ENCODE measurements at places on chromosomes 2 and 18.

- DNase-seq: no peak
Observed at GRCh38 chr2:32189011-32189410, 23.3 kb downstream of the SLC30A6 start.

GRCh38 chr2:172461591-172462372 lies 34.4 kb downstream of the ITGA6 start:
- peak; percentile 60 for DNase-seq

- peak; percentile 74 for DNase-seq
Observed at GRCh38 chr2:218323526-218324472, 31.5 kb upstream of the TMBIM1 start.

GRCh38 chr2:238433941-238434845 lies 7.5 kb downstream of the ASB1 start:
- DNase-seq: no peak

GRCh38 chr2:205931388-205931787 lies 154.6 kb downstream of the INO80D start:
- DNase-seq: no peak

DNA sequence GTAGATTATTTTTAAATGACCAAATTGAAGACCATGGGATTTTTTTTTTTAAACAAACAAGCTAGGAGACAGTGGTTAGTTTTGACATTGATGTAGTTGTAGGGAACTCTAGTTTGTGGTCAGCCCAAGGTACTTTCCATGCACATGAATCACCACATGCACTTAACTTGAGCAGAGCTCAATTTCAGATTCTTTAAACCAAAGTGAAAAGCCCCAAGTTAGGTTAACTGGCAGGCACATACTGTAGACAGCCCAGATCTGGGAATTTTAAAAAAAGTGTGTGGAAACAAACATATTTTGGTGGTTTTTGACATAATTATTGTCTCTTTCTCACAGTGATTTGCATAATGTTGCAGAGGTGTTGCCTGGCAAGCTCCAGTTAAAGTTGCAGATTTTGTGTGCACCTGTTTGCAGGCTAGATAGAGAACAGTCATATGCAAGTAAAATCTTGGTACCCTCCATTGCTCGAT lies 88.4 kb downstream of the BCL2L11 start:
- peak; percentile 81 for DNase-seq

DNA sequence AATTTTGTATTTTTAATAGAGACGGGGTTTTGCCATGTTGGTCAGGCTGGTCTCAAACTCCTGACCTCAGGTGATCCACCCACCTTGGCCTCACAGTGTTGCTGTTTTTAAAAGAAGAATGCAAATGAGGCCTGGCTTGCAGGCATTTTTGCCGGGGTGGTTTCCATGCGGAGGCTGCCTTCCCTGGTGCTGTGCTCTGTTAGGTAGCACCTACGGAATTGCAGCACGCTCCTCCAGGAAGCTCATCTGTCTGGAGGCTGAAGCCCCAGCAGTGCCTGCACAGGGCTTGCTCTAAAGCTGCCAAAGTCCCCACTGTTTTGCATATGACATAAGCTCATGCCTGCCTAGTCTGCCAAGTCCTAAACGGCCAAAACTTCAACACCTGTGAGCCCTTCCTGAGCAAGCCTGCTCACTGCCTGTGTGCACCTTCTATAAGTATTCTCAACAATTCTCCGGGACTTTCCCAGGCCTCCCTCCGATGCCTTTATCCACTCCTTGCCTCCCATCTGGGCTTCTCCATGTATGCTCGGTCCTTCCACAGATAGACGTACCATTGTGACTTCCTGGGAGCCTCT lies 551.3 kb upstream of the RAB6C start:
- no peak for DNase-seq

DNA sequence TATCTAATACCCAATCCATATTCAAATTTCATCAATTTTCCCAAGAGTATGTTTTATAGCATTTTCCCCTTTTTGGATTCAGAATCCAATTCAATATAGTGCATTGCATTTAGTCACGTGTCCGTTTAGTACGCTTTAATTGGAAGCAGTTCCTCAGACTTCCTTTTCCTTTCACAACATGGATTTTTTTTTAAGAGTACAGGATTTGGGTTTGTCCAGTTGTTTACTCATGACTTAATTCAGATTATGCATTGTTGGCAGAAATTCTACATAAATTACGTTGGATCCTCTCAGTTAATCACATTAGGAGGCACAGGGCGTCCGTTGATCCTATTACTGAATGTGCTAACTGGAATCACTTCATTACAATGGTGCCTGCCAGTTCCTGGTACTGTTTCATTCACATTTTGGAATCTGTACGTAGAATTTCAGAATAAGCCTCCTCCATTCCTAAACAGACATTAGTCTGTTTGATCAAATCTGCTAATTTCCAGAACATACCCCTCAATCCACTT lies 70.0 kb upstream of the ATIC start:
- DNase-seq: no peak

- DNase-seq: no peak
Observed at GRCh38 chr2:10773821-10774341, 38.7 kb downstream of the PDIA6 start.

- no peak for DNase-seq
Observed at GRCh38 chr18:24656050-24656449, 195.6 kb downstream of the HRH4 start.

GRCh38 chr18:48164116-48164515 lies 233.7 kb upstream of the SMAD2 start:
- DNase-seq: no peak

GRCh38 chr2:38572167-38572566 lies 30.6 kb downstream of the HNRNPLL start:
- DNase-seq: peak; percentile 7

DNA sequence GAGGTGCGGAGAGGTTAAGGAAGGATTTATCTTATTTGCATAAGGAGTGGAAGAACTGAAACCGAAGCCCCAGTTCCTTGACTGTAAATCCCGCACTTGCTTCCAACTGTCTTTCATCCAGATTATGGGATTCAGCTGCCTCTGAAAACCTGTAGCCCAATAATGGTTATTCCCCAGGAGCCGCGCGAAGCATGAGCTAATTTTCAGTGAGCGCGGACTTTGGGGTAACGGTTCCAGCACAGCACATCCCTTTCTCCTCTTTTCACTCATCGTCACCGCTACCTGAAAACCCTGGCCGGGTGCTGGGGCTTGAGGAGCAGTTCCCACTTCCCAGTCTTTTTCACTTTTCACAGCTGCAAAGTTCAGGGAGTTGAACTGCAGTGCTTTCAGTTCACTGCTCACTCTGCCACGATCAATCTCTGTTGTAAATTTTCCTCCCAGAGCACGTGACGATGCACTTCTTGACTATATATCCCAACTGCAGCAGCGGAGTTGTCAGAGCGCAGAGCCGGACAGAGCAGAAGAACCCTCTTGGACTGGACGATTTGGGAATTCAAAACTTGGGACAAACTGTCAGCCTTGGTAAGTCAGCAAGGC lies at the start of gene KCNE4:
KCNE4 (plus strand) TSS at position 498 of the 597 bp plus-strand sequence. CDS start 641 bp downstream, outside the sequence.
- DNase-seq: peak; percentile 29

GRCh38 chr18:56672391-56672790 lies 21.2 kb downstream of the WDR7 start:
- no peak for DNase-seq

- DNase-seq: no peak
Observed at GRCh38 chr2:206328974-206329373, 54.5 kb downstream of the ZDBF2 start.

- DNase-seq: peak; percentile 92
Observed at GRCh38 chr18:58269931-58270330, 225.9 kb downstream of the NEDD4L start.

GRCh38 chr18:11113937-11114336 lies 35.4 kb downstream of the PIEZO2 start:
- DNase-seq: no peak

DNA sequence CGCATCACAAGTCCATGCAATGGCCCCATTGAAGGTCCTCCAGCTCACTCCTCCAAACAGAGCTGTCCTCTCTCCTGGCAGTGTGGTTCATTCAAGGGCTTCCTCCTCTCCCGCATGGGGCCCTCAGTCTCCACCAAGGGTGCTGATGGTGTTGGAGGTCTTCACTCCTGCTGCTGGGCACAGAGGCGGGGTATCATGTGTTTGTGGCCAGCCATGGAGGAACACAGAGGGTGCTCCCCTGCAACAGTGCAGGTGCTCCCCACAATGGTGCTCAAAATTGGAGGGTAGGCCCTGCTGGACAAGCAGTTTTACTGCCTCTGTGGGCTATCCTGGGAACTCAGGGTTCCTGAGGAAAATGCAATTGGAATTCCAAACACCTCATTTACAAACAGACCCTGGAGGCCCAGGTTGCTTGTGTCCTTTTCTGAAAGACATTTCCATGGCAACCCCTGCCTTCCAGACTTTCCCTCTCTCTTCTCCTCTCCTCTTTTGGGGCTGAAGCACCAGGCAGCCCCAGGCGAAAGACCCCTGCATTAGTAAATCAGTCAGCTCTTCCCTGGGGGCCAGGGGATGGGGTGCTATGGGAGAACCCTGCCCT lies 256.0 kb downstream of the HAUS1 start:
- DNase-seq: no peak

DNA sequence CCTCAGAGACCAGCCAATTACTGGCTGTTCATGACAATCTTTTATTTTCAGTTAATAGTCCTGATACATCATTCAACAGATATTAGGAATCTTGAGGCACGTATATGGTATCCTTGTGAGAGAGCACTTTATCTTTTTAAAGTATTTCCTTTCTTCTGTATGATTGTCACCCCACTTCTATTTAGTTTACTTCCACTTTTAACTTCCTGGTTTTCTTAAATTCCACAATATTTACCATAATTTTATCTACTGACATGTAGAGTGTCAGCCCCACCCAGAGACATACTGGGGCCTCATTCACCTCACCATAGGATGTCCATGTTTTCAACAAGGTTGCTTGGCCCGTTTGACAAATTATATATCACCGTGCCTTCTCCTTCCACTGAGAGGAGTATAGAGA lies 182.9 kb upstream of the ID2 start:
- DNase-seq: no peak

- DNase-seq: no peak
Observed at GRCh38 chr2:239647052-239647819, 246.4 kb upstream of the HDAC4 start.

GRCh38 chr18:9549405-9549804 lies 65.0 kb downstream of the PPP4R1 start:
- no peak for DNase-seq

DNA sequence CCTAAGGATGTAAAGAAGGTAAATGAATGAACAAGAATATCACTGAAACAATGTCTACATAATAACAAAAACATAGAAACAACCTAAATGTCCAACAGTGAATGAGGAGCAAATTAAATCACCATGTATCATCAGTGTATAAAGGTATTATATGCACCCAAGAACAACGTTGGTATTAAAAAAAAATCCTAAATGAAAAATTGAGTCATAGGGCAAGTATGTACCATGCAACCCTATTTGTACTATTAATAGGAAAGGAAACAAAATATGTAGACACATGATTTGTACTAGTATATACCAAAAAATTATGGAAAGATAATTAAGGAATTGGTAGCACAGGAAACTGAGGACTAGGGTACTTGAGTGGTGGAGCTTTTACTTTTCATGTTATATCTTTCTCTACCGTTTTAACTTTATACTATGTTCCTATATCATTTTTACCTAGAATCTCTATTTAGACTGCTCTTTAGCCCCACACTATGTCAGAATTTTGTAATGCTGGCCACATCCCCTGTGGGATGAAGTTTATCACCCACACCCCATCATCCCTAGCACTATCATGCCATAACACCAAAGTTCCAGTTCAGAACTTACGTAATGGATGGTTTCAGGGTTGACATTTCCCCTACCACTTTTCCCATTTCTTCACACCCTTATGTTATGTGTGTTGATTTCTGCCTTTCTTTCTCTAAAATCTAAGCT lies 25.6 kb downstream of the IKZF2 start:
- DNase-seq: no peak

- peak; percentile 12 for DNase-seq
Observed at GRCh38 chr2:234377761-234378391, 119.0 kb downstream of the ARL4C start.

DNA sequence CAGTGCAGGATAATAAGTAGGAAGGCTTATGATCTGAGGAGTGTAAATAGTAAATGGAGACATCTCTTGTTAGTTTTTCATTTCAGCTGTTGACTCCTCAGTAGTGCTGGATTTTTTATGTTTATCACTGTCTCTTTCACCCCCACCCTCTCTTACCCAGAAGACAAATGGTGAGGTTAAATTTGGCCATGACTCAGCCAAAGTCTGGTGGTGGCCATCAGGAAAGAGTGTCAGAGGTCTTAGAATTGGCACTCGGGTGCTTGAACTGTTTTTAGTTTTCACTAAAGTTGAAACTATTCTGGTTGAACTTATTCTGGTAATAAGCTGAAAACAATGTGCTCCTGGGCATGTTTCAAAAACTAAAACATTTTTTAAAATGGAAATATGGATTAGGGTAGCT lies 123.3 kb downstream of the FHOD3 start:
- DNase-seq: peak; percentile 45

DNA sequence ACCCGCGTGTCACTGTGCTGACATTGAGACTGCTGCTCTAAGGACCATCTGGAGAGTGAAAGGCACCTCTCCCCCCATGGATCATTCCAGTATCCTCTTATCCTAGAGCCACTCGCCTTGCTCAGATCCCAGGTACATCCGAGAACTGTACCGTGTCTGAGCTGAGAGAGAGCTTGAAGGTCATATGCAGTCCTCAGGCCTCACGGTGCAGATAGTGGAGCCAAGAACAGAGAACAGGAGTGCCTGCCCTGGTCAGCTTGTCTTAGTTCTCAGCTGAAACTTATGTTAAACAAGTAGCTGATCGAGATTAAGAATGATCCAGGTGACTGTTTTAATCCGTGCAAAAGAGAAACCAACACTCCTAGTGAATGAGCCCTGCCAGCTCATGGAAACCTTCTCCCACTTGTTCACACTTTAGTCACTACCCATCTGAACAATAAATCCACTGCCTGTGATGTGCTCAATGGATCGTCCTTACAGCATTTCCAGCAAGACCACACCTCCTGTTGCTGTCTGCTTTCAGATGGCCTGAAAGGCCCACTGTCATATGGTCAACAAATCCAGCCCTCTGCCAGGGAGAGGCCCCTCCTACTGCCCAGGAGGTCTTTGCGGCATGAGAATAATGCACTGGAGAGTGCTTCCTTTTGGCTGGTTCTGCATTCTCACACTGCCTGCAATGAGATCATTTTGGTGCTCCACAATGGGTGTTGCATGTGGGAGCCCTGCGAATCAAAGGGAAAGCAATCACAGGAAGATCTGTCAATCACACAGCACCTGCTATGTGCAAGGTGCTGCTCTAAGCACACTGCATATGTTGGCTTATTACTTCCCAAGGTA lies 43.7 kb upstream of the APCDD1 start:
- DNase-seq: peak; percentile 62

- no peak for DNase-seq
Observed at GRCh38 chr18:71322201-71322600, 1033.4 kb downstream of the SOCS6 start.

DNA sequence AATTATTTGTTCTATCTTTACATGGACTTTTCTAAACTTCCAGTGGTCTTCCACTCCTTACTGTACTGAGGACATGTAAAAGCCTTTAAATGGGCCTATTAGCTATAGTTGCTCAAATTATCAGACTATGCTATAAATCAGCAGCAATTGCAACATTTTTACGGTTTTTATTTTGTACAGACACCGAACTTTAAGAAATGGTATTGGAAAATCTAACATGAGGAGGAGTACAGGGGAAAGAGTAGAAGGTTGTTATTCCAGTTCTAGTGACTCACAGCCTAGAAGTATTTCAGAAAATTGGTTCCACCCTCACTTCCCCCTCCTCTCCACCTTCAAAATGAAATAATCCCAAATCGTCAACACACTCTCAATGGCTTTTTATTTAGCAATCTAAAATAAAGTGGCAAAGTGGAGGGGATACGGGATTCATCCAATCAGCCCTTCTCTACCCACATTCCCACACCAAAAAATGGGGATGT lies 1.1 kb downstream of the NCKAP1 start:
- DNase-seq: peak; percentile 52

GRCh38 chr2:219401606-219402005 lies 13.9 kb upstream of the DNPEP start:
- DNase-seq: no peak
